ENCODE measurements at places on chromosomes 6 and 20.

DNA sequence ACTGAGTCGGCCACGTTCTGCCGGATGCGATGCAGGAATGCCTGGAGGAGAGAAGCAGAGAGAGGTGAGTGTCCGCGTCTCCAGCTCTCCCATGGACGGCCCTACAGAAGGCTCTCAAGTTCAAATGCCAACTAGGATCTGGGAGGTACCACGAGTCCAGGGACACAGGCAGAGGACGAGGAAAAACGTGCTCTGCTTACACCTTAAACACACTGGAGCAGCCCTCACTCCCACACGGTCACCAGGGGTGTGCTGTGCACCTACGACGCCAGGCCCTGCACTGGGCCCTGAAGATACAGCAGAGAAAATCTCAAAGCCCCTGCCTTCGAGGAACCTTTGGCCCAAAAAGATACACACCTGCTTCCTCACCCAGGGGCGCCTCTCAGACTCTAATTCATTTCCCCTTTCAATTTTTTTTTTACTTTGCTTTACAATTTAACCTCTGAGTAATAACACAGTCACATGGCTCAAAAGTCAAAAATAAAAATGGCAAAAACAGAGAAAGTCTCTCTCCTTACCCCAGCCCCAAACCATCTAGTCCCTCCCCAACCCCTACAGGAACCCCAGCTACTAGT lies 79.9 kb downstream of the PREX1 start:
- no peak for DNase-seq

- no peak for DNase-seq
Observed at GRCh38 chr6:94389218-94389617, 969.9 kb upstream of the EPHA7 start.

GRCh38 chr6:43871284-43871683 lies 101.3 kb downstream of the VEGFA start:
- no peak for DNase-seq

GRCh38 chr20:53921443-53921973 lies 148.9 kb downstream of the BCAS1 start:
- no peak for DNase-seq

- no peak for DNase-seq
Observed at GRCh38 chr6:40413239-40413638, 173.9 kb downstream of the LRFN2 start.

Data from KBM-7 (cell line).